Activated T-cell treated with anti-CD3 and anti-CD28 coated beads, Interleukin-2, amount 50 U/mL, for 24 hours (primary cell): ENCODE measurements at places on chromosomes 3 and 15.

DNA sequence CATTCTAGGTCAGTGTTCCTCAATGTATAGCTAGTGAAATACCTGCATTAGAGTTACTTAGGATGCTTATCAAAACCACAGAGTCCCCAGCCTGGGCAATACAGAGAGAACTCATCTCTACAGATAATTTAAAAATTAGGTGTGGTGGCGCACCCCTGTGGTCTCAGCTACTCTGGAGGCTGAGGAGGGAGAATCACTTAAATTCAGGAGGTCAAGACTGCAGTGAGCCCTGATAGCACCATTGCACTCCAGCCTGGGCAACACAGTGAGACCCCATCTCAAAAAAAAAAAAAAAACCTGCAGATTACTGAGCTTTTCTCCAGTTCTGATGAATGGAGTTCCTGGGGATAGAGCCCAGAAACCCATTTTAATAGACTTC is 10.1 kb upstream of the MINDY2 start:
- H3K27ac ChIP-seq, result no peak overlapping the region
- no peak for DNase-seq
- no peak overlapping the region for H3K4me3 ChIP-seq
- no peaks in the 10 kb centered on the region for H3K27me3 ChIP-seq

DNA sequence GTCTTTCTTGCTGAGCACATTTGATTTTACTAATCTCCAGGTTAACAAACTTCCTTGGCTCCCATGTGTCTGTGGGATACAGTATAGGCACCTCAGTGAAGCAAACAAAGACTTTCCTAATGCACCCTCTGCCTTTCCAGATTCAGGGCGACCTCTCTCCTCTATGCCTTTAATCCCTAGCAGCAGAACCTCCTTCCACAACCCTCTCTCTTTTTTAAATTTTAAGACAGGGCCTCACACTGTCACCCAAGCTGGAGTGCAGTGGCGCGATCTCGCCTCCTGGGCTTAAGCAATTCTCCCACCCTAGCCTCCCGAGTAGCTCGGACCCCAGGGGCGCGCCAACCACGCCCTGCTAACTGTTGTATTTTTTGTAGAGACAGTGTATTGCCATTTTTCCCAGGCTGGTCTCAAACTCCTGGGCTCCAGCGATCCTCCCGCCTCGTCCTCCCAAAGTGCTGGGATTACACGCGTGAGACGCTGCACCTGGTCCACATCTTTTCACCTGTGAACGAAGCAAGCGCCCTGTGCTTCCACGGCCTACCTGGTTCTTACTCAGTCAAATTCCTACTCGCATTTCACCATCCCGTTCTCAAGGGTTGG is 1.7 kb upstream of the HACD3 start:
- H3K4me3 ChIP-seq, result no peak overlapping the region
- H3K36me3 ChIP-seq, result peaks cover 16% of the 10 kb centered on the region
- H3K27ac ChIP-seq, result no peak overlapping the region
- DNase-seq, result no peak

DNA sequence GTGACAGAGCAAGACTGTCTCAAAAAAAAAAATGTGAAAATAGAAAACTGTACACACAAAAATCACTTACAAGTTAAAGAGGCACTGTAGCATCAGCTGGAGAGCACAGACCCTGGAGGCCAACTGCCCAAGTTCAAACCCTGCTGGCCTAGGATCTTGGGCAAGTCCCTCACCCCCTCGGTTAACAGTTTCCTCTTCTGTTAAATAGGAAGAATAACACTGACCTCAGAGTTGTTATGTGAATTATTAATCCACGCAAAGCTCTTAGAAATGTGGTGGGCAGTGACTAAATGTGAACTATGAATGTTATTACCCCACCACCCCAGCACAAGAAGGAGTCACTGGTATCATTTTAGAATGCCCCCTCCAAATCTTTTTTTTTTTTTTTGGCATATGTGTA is 11.2 kb downstream of the CIB1 start:
- H3K36me3 ChIP-seq, result peaks cover 32% of the 10 kb centered on the region
- no peak overlapping the region for H3K4me3 ChIP-seq
- DNase-seq, result no peak
- H3K27ac ChIP-seq, result no peak overlapping the region
- peaks cover 6% of the 10 kb centered on the region for H3K4me1 ChIP-seq

DNA sequence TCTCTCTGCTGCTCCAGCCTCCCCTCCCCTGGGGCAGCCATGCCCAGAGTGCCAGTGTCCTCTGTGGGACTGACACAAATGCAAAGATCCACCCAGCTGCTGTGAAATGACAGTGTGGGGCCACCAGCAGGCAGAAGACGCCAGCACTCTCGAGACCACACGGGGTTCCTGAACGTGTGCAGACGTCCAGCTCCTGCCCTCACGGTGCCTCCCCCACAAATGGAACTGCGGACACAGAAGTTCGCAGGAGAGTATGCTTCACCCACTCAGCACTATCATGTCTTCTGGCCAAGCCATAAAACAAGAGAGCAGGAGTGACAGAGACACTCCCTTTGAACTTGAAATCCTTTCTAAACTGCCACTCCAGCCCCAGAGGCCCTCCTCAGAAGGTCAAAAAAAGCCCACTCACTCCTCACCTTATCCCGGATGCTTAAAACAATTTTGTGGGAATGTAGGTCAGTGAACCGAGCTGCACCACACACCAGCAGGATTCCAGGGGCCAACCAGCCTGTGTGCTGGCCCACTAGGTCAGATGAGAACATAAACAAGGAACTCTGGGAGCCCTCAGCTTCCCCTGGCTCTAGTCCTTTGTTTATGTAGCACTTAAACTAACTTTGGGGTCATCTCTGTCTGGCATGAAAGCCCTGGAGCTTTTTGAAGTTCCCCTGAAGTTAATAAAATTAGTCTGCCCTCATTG is 112.6 kb downstream of the DNAJB8 start:
- no peaks in the 10 kb centered on the region for H3K4me1 ChIP-seq
- H3K4me3 ChIP-seq, result no peak overlapping the region
- no peak for DNase-seq
- no peaks in the 10 kb centered on the region for H3K27me3 ChIP-seq

GRCh38 chr3:78913711-78914110 is 854.1 kb downstream of the ROBO1 start:
- no peaks in the 10 kb centered on the region for H3K4me1 ChIP-seq
- DNase-seq, result no peak
- no peak overlapping the region for H3K27ac ChIP-seq
- H3K27me3 ChIP-seq, result no peaks in the 10 kb centered on the region

DNA sequence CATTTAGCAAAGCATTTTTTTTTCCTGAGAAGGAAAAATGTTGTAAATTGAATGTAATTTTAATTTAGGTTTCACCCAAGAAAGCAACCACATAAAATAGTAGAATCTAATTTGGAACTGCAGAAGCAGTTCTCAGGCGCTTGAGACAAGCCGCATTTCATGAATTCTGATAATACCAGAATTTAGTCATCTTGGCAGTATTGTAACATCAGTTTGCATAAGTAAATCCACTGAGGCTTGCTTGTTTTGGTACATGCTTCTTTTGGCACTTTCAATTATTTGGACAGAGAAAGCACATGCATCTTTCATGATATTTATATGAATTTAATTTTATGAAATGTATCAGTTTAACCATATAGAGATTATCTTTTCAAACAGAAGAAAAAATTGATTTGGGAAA is 389.7 kb upstream of the ROBO1 start:
- DNase-seq, result no peak
- no peaks in the 10 kb centered on the region for H3K27me3 ChIP-seq
- no peaks in the 10 kb centered on the region for H3K4me1 ChIP-seq
- no peak overlapping the region for H3K27ac ChIP-seq
- no peak overlapping the region for H3K4me3 ChIP-seq
- H3K36me3 ChIP-seq, result no peaks in the 10 kb centered on the region
